ENCODE measurements at places on chromosomes 4 and X.
A peak's percentile ranks its signal among the peaks of the same experiment; 100 is the strongest.

GRCh38 chr4:174999407-174999806, 81.2 kb downstream of the ADAM29 start:
- no peak for DNase-seq

GRCh38 chr4:70640192-70640591, 11.6 kb downstream of the ENAM start:
- no peak for DNase-seq

DNA sequence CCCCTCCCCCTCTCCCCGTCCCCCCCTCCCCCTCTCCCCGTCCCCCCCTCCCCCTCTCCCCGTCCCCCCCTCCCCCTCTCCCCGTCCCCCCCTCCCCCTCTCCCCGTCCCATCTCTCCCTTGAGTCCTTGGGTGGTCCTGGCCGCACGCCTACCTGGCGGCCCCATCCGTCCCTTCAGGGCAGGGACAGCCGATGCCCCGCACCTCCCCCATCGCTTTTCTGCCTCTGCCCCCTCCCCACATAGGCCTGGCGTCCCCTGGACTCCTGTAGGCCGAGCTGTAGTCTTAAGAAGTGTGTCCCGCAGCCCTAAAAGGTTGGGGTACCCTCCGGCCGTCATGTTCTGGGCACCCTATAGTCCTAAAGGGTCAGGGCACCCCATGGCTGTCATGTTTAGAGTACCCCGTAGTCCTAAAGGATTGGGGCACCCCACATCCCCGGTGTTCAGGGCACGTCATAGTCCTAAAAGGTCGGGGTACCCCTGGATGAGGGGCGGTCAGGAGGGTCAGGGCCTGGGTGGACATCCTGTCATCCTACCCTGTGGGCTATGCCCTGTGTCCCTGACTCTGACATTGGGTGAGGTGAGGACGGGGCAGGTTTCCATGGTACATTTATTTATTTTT, 10.8 kb upstream of the GTPBP6 start:
- no peak for DNase-seq

GRCh38 chr4:7193030-7193958, 956 bp downstream of the SORCS2 start:
- DNase-seq, result no peak

DNA sequence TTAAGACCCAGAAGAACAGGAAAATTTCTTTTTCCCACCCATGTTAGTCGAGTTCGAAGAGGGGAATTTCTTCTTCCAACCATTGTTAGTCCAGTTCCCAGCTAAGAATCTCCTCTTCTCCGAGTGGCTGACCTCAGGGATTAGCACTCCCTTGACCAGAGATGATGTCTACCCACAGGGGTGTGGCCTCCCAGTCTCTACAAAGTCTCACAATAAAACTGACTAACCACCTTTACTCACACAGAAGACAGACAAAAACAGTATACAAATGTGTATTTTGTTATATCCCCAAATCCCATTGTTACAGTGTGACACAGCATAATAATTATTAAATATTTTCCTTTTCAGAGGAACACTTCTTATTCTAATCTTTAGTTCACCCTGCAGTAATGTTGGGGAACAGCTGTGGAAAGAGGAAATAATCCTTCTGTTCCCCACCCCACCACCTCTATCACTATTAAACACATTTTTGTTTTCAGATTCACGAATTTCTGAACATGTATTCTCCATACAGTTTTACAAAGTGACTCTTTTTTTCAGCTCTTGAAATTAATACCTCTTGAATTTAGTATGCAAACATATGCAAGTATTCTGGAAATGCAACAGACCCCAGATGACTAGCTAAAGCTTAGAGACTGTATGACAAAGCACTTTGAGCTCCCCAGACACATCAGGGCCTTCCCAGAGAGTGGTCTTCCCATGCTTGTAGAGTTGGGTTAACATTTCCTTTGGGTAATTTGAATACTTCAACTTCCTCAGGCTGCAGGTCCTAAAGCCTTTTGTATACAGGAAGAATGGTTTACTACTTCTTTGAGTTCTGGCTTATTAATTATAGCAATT, 62.5 kb upstream of the NFKB1 start:
- no peak for DNase-seq

- DNase-seq, result no peak
Observed at GRCh38 chr4:24856586-24856985, 56.3 kb downstream of the CCDC149 start.

DNA sequence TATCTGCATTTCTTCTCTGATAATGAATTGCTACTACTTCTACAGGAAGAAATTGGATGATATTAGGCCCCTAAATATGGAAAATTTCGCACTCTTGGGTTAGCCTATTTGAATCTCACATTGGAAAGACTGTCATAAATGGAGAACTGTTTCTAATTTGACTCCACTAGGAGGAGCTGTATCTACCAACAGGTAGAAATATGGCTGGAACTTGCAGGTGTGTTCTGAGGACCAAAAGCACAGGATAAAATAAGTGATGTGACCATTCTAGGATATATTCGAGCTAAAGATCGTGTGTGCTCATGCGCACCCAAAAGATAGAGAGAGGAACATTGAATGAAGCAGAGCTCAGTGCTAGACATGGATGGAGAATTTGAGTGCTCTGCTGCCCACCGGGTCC, 4.8 kb upstream of the NKAP start:
- no peak for DNase-seq

GRCh38 chr4:102860611-102861324, 8.0 kb upstream of the CISD2 start:
- DNase-seq, result no peak

DNA sequence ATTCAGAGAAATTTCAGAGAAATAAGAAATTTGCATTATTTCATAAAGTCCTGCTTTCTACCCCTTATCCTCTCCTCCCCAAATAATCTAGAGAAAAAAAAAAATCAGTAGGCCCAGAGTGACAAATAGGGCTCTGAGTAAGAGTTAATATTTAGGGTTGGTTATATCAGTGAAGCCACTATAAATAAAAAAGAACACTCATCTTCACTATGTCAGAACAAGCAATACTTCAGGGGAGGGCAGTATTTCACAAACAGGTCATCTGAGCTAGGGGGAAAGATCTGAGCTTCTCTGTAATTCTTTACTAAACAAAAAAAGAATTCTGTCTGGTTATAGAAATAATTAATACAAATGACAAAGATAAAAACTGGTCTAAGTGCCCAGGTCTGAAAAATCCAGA, 39.4 kb downstream of the PDE5A start:
- no peak for DNase-seq

DNA sequence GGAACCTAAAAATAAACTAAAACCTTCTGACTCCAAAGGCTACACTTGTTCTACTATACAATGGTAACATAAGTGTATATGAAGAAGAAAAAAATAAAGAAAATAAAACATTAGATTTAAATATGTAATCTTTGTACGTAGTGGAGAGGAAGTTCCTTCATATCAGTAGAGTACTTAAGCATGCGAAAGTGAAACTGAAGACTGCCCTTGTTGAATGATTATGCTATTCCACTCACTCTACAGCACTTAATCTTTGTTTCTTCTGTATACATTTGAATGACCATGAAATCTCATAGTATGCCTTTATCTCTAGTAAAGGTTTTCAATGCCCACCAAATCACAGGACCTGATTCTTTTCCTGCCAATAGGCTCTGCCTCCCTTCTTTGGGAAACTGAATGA, 78.9 kb downstream of the NDST3 start:
- DNase-seq, result no peak

DNA sequence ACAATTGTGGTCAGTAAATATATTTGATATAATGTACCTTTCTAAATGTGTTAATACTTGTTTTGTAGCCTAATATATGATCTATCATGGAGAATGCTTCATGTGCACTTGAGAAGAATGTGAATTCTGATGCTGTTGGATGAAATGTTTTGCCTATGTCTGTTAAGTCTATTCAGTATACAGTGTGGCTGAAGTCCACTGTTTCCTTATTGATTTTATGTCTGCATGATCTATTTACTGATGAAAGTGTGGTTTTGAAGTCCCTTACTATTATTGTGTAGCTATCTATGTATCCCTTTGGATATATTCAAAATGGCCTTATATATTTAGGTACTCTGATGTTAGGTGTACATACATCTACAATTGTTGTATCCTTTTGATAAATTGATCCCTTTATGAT, 515.8 kb upstream of the EPHA5 start:
- DNase-seq, result no peak

DNA sequence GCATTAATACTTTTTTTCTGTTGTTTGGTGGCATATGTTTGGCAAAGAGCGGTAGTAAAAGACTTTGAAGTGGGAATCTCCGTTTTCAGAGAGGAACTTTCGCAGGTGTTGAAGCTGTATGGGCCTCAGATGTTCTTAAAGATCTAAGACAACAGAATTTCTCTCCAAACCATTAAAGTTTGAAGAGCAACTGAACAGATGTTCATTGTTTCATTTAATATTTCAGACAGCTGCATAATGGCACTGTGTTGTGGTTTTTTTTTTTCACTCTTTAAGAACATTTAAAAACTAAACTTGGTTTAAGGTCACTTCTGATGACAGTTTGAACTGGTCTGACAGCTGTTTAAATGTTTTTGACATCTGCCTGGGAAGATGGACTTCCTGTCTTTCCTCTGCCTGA, 882.7 kb upstream of the PCDH10 start:
- no peak for DNase-seq

- DNase-seq, result no peak
Observed at GRCh38 chrX:78658845-78659744, at the start of gene RTL3. Gene RTL3, minus strand, starts transcription at chrX:78659328. Its CDS starts 908 bp downstream, at chrX:78658420.

- DNase-seq, result peak; percentile 23
Observed at GRCh38 chr4:95545546-95545945, 3.2 kb downstream of the UNC5C start.

GRCh38 chr4:54550395-54551171, 107.2 kb upstream of the KIT start:
- no peak for DNase-seq

- DNase-seq, result no peak
Observed at GRCh38 chr4:81404294-81404693, 67.4 kb downstream of the RASGEF1B start.

DNA sequence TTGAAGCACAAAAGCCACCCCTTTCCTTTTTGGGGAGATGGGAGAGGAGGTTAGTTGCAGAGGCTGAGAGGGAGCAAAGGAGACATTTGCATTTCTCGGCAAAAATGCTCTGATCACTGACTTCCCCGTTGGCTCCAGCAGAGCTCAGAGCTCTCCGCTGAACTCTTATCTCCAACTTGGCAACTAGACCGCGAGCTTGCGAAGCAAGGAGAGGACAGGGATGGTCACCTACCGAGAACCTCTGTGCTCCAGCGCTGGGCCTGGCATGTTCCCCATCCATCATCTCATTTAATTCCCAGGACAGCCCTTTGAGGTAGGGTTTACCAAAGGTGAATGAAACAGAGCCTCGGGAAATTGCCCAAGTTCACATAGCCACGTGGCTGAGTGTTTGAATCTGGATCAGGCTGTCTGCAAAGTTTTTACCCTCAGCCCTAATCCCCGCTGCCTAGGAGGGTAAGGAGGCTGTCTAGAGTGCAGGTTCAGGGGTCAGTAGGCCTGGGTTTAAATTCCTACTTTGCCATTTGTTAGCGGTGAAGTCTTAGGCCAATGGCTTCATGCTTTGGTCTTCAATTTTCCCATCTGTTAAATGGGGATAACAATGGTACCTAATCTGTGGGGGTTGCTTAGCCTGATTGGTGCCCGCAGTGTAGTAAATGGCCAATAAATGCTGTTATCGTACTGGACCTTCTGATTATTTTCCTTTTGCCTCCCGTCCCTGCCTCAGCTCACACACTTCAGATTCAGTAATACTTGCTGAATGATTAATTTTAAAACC, 3.8 kb upstream of the CITED1 start:
- no peak for DNase-seq

GRCh38 chrX:54446084-54446483, 5.9 kb downstream of the TSR2 start:
- DNase-seq, result no peak

- DNase-seq, result no peak
Observed at GRCh38 chr4:134848681-134849080, 647.1 kb upstream of the PABPC4L start.

GRCh38 chrX:96705905-96706304, 21.3 kb downstream of the DIAPH2 start:
- no peak for DNase-seq

GRCh38 chr4:123939621-123940020, 543.0 kb downstream of the SPRY1 start:
- DNase-seq, result no peak

GRCh38 chrX:74434336-74434735, 13.0 kb downstream of the SLC16A2 start:
- no peak for DNase-seq

DNA sequence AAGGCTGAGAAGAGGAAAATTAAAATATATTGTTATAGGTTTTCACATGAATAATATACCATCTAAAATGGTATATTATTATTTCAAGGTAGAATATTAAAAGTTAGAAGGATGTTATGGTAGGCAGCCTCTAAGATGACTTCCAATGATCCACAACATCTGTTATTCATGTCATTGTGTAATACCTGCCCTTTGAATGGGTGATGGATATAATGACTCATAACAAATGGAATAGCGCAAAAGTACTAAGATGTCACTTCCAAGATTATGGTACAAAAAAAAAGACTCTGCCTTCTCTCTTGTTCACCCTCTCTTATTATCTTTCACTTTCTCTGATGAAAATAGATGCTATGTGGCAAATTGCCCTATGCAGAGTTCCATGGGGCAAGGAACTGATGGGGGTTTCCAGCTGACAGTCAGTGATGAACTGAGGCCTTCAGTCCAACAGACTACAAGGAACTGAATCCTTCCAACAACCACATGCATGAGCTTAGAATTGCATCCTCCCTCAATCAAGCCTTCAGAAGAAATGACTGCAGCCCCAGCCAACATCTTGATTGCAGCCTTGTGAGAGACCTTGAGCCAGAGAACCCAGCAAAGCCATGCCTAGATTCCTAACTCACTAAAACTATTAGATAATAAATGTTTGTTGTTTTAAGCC, 57.7 kb downstream of the HS6ST2 start:
- no peak for DNase-seq

DNA sequence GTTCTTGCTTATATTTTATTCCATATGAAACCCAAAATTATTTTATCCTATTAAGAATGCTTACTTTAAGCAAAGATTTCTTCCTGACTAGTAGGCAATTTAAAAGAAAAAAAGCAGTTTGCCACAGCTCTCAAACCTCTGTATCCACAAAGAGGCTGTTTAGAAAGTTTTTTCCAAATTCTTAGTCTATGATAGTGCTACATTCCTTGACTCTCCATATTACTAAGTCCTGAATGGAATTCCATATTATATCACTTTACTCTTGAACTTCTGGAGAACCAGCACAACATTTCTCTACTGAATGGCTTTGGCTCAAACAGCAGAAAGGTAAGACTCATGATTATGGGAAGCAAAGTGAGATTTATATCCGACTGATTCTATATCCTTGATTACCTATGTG, 8.3 kb downstream of the SLC10A6 start:
- no peak for DNase-seq

Measured in anterior cingulate cortex (tissue), 58 donors.